ENCODE measurements at places on chromosomes 12 and 14.

DNA sequence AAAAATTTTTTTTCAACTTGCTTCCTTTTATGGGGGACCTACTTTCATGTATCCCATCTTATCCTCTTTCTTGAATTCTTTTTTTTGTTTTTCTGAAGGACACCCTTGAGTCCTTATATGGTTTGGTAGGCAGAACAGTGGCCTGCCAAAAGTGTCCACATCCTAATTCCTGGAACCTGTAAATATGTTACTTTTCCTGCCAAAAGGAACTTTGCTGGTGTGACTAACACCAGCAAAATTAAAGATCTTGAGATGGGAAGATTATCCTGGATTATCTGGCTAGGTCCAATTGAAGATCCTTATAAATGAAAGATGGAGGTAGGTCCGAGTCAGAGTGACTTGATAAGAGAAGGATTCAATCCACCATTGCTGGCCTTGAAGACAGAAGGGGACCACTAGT is 5.3 kb downstream of the NUBPL start:
- H3K4me1 ChIP-seq: peaks cover 24% of the 10 kb centered on the region
- no peaks in the 10 kb centered on the region for H3K27me3 ChIP-seq
- H3K4me3 ChIP-seq: no peak overlapping the region
- no peaks in the 10 kb centered on the region for H3K36me3 ChIP-seq
- no peak overlapping the region for H3K27ac ChIP-seq

GRCh38 chr14:55662752-55663151 is 82.7 kb downstream of the KTN1 start:
- H3K27me3 ChIP-seq: no peaks in the 10 kb centered on the region
- H3K36me3 ChIP-seq: peaks cover 80% of the 10 kb centered on the region
- H3K4me1 ChIP-seq: no peaks in the 10 kb centered on the region
- no peak for DNase-seq
- H3K27ac ChIP-seq: peak overlapping the region; percentile 17

GRCh38 chr14:60242429-60242828 is 6.6 kb upstream of the PPM1A start:
- no peaks in the 10 kb centered on the region for H3K27me3 ChIP-seq
- no peaks in the 10 kb centered on the region for H3K36me3 ChIP-seq
- no peak overlapping the region for H3K27ac ChIP-seq
- DNase-seq: no peak
- no peaks in the 10 kb centered on the region for H3K4me1 ChIP-seq

DNA sequence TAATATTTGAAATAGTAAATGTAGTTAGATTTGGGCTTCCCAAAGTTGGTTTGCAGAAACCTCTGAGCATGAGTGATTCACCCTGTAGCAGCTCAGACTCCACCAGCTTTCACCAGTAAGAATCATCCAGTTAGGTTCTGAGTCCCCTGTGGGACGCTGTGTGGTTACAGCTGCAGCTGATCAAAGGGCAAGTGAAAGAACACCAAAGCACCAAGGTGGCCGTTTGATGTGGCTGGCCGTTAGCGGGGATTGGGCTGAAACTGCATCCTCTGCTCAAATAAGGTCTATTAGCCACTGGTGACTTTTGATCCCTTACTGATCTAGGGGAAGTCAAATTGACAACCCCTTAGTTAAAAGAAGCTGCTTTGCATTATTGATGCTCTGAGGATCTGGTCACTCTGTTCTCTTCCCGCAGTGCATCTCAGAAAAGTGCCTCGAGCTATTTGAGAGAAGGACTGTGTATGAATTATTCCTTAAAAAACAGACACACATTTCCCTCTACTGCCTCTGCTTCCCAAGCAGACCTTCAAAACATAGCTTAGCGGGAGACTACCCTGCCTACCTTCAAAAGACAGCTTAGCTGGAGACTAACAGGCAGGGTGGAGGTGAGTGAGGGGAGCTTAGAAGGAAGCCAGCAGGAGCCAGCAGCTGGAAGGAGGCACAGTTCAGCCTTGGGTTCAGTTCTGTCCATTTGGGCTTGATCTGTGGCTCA is 3.7 kb downstream of the ABHD12B start:
- no peak overlapping the region for H3K27ac ChIP-seq
- no peaks in the 10 kb centered on the region for H3K36me3 ChIP-seq
- H3K27me3 ChIP-seq: peaks cover 12% of the 10 kb centered on the region
- no peaks in the 10 kb centered on the region for H3K4me1 ChIP-seq
- no peak overlapping the region for H3K4me3 ChIP-seq
- DNase-seq: no peak

DNA sequence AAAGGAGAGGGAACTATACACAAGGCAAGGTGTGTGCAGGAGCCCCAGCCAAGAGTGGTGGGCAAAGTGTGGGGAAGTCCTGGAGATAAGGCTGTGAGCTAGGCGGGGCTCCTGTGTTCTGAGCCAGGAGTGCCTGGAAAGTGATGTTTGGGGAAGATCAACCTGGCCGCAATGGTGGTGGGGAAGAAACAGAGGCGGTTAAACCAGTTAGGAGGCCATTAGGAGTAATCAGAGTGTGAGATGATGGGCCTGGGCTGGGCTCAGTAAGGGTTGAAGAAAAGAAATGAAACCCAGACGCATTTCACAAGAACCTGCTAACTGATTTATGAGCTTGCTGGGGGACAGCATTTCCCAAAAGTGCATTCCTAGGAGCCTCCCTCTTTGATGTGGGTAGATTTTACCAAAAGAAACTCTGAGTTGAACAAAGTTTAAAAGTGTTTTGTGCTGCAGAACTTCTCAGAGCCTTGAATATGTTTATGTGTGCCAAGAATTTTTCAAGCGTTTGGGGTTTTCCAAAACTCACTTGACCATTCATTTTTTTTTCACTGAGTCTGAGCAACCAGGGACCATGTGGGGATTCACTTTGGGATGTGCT is 34.2 kb upstream of the LRP1-AS start:
- no peak for DNase-seq
- H3K36me3 ChIP-seq: peaks cover 86% of the 10 kb centered on the region
- H3K27me3 ChIP-seq: no peaks in the 10 kb centered on the region
- no peaks in the 10 kb centered on the region for H3K4me1 ChIP-seq
- no peak overlapping the region for H3K27ac ChIP-seq

DNA sequence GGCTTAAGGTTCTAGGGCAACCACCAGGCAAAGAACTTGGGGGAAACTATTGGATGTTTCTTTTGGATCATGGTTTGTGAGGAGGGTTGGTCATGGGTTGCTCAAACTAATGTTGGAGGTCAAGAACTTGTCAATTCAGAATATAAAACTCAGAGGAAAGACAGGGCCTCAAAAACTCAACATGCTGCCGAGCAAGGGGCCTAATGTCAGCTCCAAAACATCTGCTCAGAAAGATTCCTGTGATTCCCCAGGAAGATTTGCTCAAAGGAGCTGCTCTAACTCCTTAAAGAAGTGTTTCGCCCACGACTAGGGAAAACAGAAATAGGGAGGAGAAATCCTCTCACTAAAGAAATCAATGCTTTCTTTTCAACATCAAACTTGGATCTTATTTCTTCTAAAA is 3.7 kb upstream of the IGF1 start:
- no peaks in the 10 kb centered on the region for H3K4me1 ChIP-seq
- no peaks in the 10 kb centered on the region for H3K36me3 ChIP-seq
- H3K27me3 ChIP-seq: no peaks in the 10 kb centered on the region
- H3K4me3 ChIP-seq: no peak overlapping the region
- H3K27ac ChIP-seq: peak overlapping the region; percentile 48
- DNase-seq: no peak

DNA sequence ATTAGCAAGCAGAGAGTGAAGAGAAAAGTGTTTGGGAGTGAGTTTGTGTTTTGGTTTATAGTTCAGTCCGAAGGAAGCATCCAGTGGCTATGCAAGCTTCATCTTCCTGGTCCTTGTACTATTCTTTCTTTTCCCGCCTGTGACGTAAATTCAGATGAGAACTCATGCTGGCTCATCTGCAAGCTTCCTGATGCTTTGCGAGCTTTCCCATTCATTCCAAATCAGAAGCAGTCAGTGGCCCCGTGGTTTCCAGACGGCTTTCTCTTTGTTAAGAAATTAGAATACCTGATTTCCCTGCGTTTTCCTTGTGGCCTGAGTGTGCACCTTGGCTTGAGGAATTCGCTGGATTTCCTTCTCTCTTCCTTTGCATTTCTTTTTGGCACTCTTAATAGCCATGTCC is 89.5 kb downstream of the TESC start:
- H3K27me3 ChIP-seq: no peaks in the 10 kb centered on the region
- no peak overlapping the region for H3K4me3 ChIP-seq
- peaks cover 35% of the 10 kb centered on the region for H3K36me3 ChIP-seq
- H3K27ac ChIP-seq: no peak overlapping the region
